SJSA1 (cell line): ENCODE measurements at places on chromosomes 5 and 9.

GRCh38 chr5:93378073-93378472, 202.9 kb downstream of the NR2F1-AS1 start:
- DNase-seq, result no peak

DNA sequence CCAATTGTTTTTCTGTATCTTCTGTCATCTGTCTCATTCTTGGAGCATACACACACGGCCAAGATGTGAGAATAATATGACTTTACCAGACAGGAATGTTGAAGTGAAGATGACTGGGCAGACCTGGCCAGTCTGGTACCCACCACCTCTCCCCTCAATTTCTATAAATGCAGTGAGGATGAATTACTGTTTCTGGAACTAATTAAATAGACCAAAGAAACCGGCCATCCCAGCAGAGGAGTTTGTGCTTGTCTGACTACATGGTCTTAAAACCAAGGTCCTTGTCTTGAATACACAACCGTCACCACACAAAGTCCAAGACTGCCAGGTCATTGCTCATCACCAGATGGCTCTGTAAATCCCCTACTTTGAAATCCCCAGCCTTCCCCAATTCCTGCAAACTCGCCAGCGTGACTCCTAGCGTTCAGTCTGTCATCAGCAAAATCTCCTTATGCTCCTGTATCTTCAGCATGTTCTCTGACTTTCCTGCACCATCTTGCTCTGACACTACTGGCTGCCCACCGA, 147.2 kb downstream of the PDE4D start:
- DNase-seq, result peak; percentile 44

GRCh38 chr9:71984403-71984802, 73.0 kb downstream of the C9orf85 start:
- DNase-seq, result no peak

DNA sequence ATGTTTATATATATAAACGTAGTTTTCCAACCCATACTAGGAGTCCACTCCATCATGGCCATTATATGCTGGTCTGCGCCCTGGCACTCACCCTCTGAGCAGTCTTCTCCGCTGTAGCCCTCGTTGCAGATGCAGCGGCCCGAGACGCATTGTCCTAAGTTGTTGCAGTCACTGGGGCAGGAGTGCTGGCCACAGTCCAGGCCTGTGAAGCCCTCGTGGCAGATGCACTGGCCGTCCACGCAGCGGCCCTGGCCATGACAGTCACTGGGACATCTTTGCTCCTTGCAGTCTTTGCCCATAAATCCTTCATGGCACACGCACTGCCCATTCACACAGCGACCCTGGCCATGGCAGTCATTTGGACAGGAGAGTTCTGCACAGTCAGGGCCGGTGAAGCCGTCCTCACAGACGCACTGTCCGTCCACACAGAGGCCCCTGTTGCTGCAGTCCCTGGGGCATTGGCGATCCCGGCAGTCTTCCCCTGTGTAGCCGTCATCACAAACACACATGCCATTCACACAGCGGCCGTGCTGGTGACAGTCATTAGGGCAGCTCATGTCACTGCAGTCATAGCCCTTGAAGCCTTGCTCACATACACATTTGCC, 32.1 kb downstream of the TNC start:
- DNase-seq, result no peak

- DNase-seq, result no peak
These were observed 66.5 kb upstream of the MAST4 start for GRCh38 chr5:66529704-66530103.

DNA sequence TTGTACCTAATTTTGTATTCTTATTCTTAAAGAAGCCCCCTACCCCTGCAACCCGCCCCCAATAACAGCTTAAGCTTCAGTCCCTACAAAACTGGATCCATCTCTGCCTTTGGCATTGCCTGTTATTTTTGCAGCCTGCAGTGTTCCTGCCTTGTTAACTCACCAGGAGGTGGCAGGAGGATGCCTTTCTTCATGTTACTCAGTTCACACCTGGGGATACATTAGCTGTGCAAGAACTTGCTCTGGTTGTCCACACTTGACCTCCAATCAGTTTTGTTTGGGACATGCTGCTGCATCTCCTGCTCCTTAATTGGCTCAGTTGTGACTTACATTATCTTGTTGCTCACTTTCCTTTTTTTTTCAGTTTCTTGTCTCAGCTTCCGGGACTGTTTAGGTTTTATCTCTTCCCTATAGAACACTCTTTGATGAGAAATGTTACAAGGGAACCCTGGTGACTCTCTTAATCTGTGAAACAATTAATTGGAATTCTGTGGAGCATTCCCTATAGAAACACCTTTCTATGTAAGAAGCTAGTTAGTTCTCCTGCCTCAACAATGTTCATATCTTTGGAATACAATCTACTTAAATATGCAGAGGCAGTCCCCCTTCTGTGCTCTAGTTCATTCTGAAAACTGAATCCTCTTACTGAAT, 467.7 kb upstream of the ACO1 start:
- DNase-seq, result no peak

DNA sequence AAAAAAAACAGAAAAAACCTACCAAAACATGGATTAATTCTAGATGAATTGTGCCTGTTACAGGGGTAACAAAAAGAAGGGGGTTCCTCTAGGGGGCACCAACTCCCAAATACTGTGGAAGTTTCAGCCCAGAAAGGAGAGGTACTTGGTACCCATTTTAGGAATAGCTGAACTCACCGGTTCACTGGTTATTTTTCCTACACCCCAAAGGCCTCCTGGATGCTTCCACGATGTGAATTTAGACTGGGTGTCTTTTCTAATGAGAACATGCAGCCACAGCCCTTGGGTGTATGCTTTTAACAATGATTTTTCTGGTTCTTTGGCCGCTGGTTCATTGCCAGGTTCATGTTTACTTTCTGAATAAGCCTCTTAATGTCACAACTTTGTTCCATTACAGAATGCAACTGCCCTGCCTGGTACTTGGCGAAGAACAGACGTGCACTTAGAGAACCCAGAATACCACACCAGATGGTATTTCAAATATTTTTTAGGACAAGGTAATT, 46.7 kb downstream of the GARNL3 start:
- peak; percentile 60 for DNase-seq

GRCh38 chr5:168847511-168848073, 268.4 kb upstream of the PANK3 start:
- no peak for DNase-seq

- peak; percentile 86 for DNase-seq
These were observed 52.4 kb downstream of the AHRR start for GRCh38 chr5:373710-374602.

- no peak for DNase-seq
These were observed 41.0 kb upstream of the SEMA4D start for GRCh38 chr9:89538871-89539270.

DNA sequence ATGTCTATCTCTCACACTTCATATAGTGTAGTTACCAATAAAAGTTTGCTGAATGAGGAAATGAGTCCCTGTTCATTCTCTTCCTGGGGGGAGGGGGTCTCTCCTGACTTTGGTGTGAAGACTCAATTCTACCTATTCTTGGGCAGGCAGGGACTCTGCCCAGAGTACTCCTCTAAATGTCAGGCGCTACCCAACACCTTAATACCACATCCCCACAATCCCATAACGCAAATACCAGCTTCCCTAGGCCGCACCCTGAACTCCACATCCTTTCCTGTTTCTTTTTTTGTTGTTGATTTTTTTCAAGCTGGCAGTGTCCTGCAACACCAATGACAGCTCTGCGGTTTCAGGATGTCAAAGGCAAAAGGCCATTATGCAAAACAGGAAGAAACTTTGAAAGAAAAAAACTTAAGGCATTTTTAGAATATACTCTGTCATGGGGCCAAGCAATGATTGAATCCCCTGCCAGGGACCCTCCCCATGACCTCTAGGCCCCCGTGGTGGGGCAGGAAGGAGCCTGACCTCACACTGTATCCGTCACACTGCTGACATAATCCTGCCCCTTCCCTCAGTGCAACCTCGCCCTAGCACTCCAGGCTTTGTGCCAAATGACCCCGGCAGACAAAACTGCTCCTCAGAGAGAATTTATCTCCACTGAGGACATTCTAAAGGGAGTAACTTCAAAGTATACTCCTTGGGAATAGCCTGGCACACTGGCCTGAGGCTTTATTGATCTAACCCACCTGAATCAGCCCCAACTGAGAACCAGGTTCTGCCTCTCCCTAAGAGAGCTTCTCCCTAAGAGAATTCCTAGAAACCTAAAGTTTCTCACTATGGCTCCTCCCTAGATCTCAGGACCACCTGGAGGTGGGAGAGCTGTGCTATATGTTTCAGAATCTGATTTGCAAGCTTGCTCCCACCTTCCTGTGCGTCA, 8.0 kb downstream of the B4GALT1 start:
- DNase-seq, result peak; percentile 9

GRCh38 chr9:110105107-110105506, 102.9 kb downstream of the C9orf152 start:
- no peak for DNase-seq

GRCh38 chr9:137423514-137424291, 510 bp downstream of the NOXA1 start:
- no peak for DNase-seq

DNA sequence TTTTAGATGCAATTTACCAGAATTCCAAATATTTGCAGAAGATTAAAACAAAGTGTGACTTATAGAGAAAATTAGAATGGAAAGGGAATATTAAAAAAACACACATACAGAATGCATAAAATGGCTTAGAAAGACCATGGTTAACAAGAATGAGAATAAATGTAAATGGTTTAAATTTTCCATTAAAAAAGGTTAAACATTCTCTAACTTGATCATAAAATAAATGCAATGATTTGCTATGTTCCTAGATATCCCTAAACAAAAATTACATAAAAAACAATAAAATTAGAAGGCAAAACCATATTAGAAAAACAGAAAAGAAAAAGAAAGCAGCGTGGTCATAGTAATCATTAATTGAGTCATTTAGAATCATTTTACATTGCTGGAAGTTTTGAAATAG, 152.5 kb downstream of the TMEM38B start:
- no peak for DNase-seq

DNA sequence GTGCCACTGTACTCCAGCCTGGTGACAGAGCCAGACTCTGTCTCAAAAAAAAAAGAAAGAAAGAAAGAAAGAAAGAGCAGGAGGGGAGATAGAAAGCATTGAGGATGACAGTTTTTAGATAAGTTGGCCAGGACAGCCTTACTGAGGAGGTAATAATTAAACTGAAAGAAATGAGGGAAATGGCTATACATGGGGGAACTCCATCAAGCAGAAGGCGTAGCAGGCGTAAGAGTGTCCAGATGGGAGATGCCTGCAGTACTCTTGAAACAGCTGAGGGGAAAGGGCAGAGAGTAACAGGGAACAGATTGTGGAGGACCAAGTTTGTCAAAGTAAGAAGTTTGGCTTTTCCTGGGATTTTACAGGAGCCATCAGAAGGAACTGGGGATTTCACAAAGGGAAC, 57.5 kb downstream of the HMGCS1 start:
- DNase-seq, result no peak

- no peak for DNase-seq
These were observed 110.8 kb downstream of the FGF10 start for GRCh38 chr5:44278469-44278868.

- DNase-seq, result no peak
These were observed 176.1 kb upstream of the RASEF start for GRCh38 chr9:83238871-83239640.

- DNase-seq, result no peak
These were observed 39.9 kb downstream of the GDNF start for GRCh38 chr5:37799865-37800421.

DNA sequence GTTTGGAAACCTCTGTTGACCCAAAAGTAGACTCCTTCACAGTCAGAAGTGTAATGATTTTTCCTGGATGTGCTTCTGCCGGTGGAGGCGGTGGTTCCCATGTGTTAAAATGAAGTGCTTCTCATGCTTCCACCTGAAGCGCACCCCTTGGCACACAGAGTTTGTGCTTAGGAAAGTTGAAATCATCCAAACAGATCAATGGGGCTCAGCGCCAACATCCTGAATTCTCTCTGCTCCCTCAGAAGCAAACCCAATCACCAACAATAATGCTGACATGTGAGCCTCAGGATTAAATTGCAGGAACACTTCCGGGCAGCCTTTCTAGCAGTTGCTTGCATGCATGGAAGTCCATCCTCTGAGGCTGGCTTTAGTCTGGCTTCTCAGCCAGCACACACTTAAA, 71.0 kb downstream of the MED10 start:
- no peak for DNase-seq

- DNase-seq, result no peak
These were observed 134.0 kb downstream of the PARP8 start for GRCh38 chr5:50800410-50800809.

- DNase-seq, result no peak
These were observed 60.7 kb downstream of the PARP8 start for GRCh38 chr5:50727149-50727496.

- no peak for DNase-seq
These were observed 14.3 kb downstream of the OTULINL start for GRCh38 chr5:14595891-14596290.

GRCh38 chr5:7850395-7851239, at the start of gene CFAP90:
CFAP90 (minus strand) TSS chr5:7851133; CDS start chr5:7851021, 112 bp downstream.
- peak; percentile 24 for DNase-seq

GRCh38 chr5:179825655-179826182, 5.0 kb downstream of the SQSTM1 start:
- DNase-seq, result no peak

- peak; percentile 78 for DNase-seq
These were observed 571 bp downstream of the PPIC start for GRCh38 chr5:123035918-123036390.

GRCh38 chr5:27472000-27472763, 433.8 kb upstream of the CDH9 start:
- no peak for DNase-seq
